ENCODE measurements at places on chromosomes 5 and 9. TPM values are rescaled to one million over a fixed set of nuclear protein-coding genes. Genes with fewer than 3 reads are reported as not detected.

The PRR16 gene
- total RNA-seq = 11.6 TPM

The PCDH12 gene
- under 0.01 TPM for total RNA-seq

The DNAH5 gene
- total RNA-seq = 0.97 TPM

The FOXD4L5 gene
- under 0.01 TPM for total RNA-seq

The DOK3 gene
- 2.6 TPM for total RNA-seq

The PCDHGB4 gene
- 11.0 TPM for total RNA-seq

The KCNV2 gene
- total RNA-seq = not detected

The GARIN3 gene
- total RNA-seq = not detected

The GMCL2 gene
- not detected for total RNA-seq

The GALNT12 gene
- 4.5 TPM for total RNA-seq

The NAIP gene
- 6.4 TPM for total RNA-seq

The KLHL3 gene
- 3.0 TPM for total RNA-seq
